ENCODE measurements at places on chromosomes 2 and 18. TPM values are rescaled to one million over a fixed set of nuclear protein-coding genes. Genes with fewer than 3 reads are reported as not detected.

ESPNL gene
- 0.07 TPM for total RNA-seq

- DNase-seq, result no peak
Measured at GRCh38 chr2:170851635-170852034, 34.9 kb downstream of the GAD1 start.

DNA sequence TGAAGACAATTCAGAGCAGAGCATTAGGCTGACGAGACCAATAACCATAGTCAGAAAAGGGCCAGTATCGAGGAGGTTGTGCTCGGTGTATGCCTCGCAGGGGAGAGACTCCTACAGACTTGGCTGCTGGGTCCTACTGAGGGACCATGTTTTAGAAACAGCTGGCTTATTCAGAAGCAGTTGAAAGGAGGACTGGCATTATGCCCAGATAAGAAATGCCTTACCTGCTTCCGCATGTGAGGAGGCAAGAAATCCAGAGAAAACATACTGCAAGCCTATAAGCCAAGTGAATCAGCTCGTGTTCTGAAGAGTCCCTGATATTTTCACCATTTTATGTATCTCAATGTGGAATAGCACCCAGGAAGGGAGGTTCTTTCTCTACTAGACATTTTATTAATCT lies 434.7 kb downstream of the GRB14 start:
- no peak for DNase-seq

DNA sequence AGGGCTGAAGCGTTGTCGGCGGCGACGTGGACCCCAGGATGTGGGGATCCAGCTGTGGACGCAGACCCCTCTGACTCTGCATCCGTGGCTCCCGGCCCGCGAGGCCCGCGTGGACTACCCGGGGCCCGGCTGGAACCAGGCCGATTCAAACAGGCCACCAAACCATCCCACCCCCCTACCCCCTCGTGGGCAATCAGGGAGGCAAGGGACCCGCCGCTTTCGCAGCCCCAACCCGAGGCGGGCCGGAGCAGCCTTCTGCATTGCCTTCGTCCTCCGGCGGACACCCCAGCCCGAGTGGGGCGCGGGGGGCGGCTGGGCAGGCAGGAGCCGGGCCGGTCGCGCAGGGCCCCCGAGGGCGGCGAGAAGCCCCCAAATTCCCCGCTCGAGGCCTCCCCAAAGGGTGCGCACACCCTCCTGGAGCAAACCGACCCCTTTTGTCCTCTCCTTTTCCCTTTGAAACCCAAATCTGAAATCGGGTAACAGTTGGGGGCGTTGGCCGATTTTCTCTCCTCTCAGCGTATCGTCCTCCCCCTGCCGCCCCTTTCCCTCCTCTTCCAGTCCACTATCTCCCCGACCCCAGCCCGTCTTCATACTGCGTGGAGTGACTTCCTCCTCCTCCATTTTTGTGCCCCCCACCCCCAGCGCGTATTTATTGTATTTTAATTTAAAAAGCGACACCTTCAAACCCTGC lies 7.4 kb downstream of the SP9 start:
- DNase-seq, result peak; percentile 73

PRADC1 gene
- total RNA-seq, result 32.4 TPM

GRCh38 chr2:177554365-177554764 lies 161.8 kb downstream of the AGPS start:
- no peak for DNase-seq

DNA sequence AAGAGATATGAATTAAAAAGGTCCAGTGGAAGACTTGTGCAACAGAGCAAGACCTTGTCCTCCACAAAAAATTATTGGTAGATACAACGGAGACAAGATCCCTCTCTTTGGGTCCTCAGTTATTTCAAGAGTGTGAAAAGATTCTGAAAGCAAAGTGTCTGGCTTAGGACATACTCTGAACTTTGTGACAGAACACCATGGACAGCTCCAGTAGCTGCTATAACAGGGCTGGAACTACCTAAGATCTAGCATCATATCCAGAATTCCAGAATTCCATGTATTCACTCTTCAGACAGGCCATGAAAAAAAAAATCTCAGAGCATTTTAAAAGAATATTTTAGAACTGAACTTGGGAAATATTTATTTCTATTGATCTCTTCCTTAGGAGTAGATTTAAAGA lies 74.8 kb upstream of the ZBTB14 start:
- no peak for DNase-seq

DNA sequence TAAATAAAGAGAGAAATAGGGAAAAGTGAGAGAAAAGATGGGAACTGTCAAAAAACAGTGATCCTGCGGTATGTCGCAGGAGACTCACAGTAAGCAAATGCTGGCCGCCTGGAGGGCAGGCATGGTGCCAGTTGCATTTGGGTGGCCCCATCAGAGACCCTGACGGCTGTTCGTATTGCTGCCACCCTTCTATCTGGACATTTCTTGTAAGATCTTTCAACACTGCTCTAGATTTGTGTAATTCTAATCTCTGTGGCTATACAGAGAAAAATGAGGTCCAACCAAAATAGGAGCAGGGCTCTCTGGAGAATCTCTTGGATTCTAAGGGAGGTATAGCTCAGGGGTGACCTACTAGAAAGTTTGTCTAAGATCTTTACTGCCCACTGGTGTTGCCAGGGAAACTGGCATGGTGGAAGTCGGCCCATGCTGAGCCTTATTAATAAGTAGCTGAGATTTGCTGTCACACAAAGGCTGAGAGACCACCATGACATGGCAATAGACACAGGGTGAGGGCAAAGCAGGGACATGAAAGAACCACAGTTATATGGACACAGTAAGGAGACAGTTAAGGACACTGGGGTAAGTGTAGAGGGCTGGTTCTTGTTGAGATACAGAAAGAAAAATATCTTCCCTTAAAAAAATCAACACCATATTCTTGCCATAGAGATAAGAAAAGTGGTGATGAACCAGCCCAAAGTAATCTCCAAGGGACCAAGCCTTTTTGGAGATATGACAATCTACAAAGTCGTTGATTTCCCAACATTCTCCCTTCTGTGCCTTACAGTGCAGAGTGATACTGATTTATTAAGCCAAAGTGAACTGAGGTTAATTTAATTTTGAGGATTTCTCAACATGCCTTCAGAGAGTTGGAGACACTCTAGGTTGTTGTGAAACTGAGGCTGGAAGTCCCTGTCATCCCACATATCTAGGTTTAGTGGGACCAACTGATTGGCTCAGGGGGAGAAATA lies 26.4 kb upstream of the FZD7 start:
- no peak for DNase-seq

SLC30A3 gene
- total RNA-seq, result 0.17 TPM

DNA sequence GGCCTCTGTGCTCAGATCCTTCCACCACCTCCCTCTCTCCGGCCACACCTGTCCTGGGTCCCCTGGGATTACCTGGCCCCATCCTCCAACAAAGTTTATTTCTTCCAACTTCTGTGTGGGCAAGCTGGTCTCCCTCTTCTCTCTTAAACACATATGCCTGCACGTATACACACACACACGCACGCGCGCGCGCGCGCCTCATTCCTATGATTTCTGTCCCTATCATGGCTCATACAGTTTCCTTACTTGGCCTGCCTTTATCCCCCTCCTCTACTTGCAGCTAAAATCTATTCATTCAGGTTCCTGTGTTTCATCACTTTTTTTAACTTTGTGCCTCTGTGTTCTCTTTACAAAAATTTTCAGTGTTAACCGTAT lies 96.4 kb downstream of the LOXHD1 start:
- no peak for DNase-seq

DNA sequence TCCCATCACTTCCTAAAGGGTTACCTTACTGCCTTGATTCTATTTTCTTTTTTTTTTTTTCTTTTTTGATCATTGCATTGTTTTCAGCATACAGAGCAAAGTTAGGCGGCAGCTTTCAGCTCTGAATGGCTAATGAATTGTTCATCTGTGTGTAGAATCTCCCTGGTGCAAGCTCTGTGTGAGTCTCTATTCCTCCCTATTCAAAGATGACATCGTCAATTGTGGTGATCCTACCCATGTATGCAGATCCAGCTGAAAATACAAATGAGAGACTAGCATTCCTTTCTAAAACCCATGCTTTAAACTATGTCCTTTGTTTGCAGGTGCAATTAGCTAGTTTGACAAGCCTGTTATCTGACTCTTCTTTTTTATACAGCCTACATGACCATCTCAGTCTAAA lies 539.0 kb downstream of the ARHGAP15 start:
- no peak for DNase-seq

DNA sequence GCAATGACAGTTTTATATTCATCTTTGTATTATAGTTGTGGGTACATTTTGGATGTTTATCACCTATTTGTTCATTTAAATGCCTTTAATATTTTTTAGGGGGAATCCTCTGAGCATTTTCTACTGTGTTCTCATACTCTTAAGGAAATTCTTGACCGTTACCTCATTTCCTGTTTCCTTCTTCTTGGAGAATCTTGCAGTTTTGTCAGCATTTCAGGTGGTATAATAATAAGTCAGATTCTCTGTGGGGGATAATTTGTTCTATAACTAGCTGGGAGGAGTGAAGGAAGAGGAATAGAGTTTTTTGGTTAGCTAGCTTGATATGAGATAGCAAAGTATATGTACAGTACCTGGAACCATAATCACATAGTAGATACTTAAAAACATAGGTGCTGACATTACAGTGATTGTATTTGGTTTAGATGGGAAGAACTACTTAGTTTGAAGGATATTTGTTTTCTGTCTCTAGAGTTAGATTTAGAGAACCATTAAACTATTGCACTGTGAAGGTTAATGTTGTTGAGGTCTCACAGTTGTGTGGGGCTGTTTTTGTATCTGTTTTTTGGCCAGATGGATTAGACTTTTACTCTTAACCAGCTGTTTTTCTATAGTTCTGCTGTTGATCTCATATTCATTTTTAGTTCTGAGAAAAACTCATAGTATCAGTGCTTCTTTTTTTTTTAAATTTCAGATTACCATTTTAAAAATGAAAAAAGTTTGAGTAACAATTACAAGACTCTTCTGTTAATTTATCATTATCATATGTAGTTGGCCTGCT lies 14.2 kb downstream of the MTX2 start:
- DNase-seq, result no peak

GRP gene
- not detected for total RNA-seq

DNA sequence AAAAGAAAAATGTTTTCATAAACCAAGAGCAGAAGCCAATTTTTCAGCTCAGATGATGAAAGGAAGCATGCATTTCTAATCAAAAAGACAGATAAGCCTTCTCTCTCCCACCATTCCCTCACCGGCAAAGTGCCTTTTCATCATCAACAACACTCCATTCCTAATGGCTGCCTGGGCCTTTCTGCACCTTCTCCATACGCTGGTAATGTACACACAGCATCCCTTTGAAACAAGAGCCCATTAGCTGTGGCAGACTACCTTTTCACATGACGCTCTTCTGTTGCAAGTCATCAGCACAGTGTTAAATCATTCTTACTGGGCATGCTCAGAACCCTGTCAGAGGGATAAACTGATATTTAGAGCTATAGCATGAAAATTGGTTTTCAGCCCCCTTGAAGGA lies 408.9 kb downstream of the MEIS1 start:
- no peak for DNase-seq

Measured in chondrocyte (in vitro differentiated cells).